ENCODE measurements at places on chromosomes 12 and 14. TPM values are rescaled to one million over a fixed set of nuclear protein-coding genes. Genes with fewer than 3 reads are reported as not detected.

DNA sequence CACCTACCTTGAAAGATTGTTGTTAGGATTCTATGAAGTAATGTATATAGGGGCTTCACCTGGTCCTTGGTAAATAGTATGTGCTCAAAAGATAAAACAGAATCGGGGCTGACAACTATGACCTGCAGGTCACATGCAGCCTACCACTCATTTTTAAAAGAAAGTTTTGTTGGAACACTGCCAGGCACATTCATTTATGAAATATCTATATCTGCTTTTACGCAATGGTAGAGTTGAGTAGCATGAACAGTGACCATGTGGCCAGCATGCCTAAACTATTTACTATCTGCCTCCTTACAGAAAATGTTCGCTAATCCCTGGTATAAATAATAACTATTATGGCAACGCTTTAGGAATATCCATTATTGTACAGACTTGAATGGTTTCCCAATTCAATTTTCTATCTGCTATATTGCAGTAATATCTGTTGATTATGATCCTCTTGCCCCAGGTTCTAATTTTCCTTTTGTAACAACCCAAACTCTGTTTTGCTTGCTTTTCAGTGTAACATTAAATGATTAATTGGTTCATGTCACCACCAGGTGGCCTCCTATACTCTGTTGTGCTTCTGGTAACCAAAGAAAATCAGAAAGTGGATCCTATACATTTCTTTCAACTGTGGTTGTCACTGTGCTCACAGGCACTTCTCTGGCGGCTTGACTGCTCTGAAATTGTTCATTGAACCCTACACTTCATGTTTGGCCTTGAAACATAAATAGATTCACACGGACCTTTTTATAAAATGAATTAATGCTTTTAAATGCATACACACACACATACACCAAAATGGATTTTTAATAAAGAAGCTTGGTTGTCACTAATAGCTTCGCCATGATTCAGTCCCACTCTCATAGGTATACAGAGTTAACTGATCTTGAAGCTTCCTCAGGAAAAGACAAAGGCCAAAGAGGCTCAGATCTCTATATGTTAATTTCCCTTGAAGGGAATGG, 227.7 kb upstream of the NPAS3 start:
- peaks cover 7% of the 10 kb centered on the region for H3K4me1 ChIP-seq
- H3K36me3 ChIP-seq = no peaks in the 10 kb centered on the region
- H3K4me3 ChIP-seq = no peak overlapping the region
- H3K27ac ChIP-seq = no peak overlapping the region

GRCh38 chr12:120200364-120200800, 529 bp downstream of the RPLP0 start:
- peak overlapping the region; percentile 92 for H3K4me3 ChIP-seq
- no peaks in the 10 kb centered on the region for H3K27me3 ChIP-seq
- no peak for DNase-seq

Gene FBRSL1
- total RNA-seq = 55.1 TPM

DNA sequence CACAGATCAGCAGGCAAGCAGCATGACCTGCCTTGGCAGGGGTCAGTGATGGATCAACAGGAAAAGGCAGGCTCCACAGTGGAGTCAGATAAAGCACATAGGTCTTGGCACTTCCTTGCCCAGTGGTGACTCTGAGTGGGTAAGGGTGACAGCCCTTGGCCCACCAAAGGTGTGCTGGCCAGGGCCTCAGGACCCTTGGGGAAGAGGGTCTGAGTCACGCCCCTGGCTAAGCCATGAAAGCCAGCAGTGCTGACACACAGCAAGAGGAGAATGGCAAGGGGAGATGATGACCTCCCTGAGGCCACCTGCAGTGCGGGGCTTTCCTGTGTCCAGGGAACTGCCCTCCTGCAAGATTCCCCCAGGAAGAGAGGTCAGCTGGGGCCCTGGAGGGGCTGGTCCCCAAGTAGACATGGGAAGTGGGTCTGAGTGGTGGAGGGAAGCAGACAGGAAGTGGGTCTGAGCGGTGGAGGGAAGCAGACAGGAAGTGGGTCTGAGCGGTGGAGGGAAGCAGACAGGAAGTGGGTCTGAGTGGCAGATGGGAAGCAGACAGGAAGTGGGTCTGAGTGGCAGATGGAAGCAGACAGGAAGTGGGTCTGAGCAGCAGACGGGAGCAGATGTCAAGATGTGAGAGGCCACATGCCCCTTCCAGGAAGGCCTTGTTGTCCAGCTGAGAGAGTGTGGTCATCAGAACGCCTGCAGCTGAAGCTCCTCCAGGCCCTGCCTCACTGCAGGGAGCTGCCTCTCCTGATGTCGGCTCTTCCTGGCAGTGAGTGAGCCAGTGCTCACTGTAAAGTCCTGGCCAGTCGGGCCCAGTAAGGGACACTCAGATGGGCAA, 34.8 kb downstream of the DIO3 start:
- H3K27me3 ChIP-seq = no peaks in the 10 kb centered on the region
- H3K36me3 ChIP-seq = no peaks in the 10 kb centered on the region
- DNase-seq = no peak
- H3K4me1 ChIP-seq = no peaks in the 10 kb centered on the region
- no peak overlapping the region for H3K4me3 ChIP-seq
- no peak overlapping the region for H3K27ac ChIP-seq

DNA sequence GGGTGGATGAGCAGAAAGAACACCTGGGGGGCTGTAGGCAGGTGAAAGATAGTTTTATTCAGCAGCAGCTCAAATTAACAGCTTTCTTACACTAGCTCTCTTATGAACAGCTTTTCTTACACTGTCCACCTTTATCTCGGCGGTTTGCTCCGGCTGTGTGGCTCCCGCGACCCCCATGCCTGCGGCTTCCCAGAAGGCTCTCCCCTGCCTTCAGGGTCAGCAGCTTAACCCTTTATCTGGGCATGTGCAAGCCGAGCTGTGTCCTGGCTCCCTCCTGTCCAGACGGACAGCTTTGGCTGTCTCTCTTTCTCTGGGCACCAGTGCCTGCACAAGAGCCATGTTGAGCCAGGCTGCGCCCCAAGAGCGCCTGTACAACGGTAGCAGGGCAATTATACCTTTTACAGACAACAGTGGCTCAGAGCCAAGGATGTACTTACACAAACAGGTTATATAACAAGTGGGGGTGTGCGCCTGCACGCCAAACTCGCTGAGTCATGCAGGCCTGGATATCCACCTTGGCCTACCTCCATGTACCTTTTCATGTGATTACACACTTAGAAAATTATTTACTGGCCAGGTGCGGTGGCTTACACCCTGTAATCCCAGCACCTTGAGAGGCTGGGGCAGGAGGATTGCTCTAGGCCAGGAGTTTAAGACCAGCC, 28.5 kb upstream of the KLHL42 start:
- H3K36me3 ChIP-seq = peaks cover 2% of the 10 kb centered on the region
- no peak overlapping the region for H3K4me3 ChIP-seq
- no peak for DNase-seq
- H3K27ac ChIP-seq = no peak overlapping the region

Gene PLEKHD1
- not detected for total RNA-seq

DNA sequence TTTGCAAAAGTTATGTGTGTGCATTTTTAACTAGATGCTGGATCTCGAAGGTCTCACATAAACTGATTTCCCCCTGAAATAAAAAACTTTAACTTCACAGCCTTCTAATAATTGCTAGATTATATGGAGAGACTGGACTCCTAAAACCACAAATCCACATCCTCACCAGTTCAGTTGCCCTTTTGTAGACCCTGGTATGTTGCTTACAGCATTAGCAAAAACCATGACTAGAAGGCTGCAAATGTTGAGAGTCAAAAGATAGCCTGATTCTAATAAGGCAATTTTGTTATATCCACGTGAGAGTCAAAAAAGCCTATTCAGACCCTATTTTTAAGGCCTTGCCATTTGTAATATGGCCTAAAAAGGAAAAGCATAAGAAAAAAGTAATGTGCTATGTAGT, 37.4 kb downstream of the RASSF8 start:
- no peak overlapping the region for H3K4me3 ChIP-seq
- H3K27me3 ChIP-seq = no peaks in the 10 kb centered on the region
- no peaks in the 10 kb centered on the region for H3K4me1 ChIP-seq
- no peaks in the 10 kb centered on the region for H3K36me3 ChIP-seq

DNA sequence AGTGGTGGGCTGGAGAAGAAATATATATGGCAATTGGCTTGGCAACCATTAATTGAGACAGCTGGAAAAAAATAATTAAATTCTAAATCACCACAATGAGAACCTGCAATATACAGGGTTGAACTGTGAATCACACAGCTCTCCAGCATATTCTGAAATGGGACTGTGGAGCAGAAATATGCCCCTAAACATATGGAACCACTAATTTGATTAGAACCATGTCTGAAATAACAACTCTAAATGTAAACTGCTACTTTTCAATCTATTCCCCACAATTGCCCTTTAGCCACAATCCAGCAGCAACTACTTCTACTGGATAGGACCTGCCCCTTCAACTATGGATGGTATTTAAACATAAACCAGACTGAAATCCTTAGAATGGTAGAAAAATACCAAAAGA, 330.4 kb downstream of the TRHDE start:
- no peaks in the 10 kb centered on the region for H3K4me1 ChIP-seq
- no peak overlapping the region for H3K4me3 ChIP-seq
- no peaks in the 10 kb centered on the region for H3K27me3 ChIP-seq
- H3K36me3 ChIP-seq = no peaks in the 10 kb centered on the region

GRCh38 chr14:103772078-103772712, 56.6 kb downstream of the ZFYVE21 start:
- H3K27me3 ChIP-seq = no peaks in the 10 kb centered on the region
- H3K27ac ChIP-seq = no peak overlapping the region
- no peaks in the 10 kb centered on the region for H3K36me3 ChIP-seq
- H3K4me1 ChIP-seq = no peaks in the 10 kb centered on the region
- no peak overlapping the region for H3K4me3 ChIP-seq
- DNase-seq = no peak

GRCh38 chr12:116372815-116373214, 95.3 kb upstream of the MED13L start:
- no peak overlapping the region for H3K4me3 ChIP-seq
- no peak overlapping the region for H3K27ac ChIP-seq
- H3K36me3 ChIP-seq = no peaks in the 10 kb centered on the region
- DNase-seq = no peak
- no peaks in the 10 kb centered on the region for H3K4me1 ChIP-seq

GRCh38 chr14:100398044-100398443, 74.9 kb downstream of the SLC25A47 start:
- H3K4me3 ChIP-seq = no peak overlapping the region
- no peak overlapping the region for H3K27ac ChIP-seq
- peaks cover 2% of the 10 kb centered on the region for H3K4me1 ChIP-seq

Gene TC2N
- total RNA-seq = 1.4 TPM

- no peaks in the 10 kb centered on the region for H3K27me3 ChIP-seq
- H3K36me3 ChIP-seq = no peaks in the 10 kb centered on the region
- H3K4me1 ChIP-seq = no peaks in the 10 kb centered on the region
- no peak for DNase-seq
- H3K27ac ChIP-seq = no peak overlapping the region
- no peak overlapping the region for H3K4me3 ChIP-seq
These were observed 194.4 kb upstream of the CCDC196 start for GRCh38 chr14:66291756-66292155.

Gene FAM181A
- not detected for total RNA-seq

DNA sequence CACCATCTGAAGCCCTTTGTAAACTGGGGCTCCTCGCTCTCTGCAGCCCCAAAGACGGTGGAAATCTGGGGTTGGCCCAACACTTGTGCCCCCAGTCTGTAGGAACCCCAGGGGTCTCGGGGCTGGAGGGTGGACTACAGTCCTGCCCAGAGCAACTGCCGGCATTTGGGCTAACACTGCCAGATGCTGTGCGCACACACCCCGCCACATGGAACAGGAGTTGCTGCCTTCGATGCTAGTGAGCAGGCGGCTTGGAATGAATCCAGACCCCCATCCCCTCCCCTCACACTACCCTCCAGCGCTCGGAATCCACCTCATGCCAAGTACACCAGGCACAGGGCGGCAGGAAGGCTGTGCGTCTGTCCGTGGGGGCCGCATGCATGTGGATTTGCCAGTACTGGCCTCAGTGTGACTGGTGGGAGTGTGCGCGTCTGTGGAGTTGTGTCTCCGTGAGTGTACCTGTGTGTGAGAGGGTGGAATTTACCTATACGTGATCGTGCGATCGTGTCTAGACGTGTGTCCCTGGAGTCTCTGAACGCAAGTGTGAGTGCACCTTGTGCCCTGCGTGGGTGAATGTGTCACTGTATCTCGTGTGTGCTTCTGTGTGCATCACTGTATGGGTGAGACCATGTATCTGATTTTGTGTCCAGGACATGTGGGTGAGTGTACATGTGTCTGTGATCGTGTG, 5.1 kb downstream of the LHX5 start:
- peaks cover 24% of the 10 kb centered on the region for H3K27me3 ChIP-seq
- H3K4me1 ChIP-seq = no peaks in the 10 kb centered on the region
- no peak overlapping the region for H3K4me3 ChIP-seq
- H3K27ac ChIP-seq = no peak overlapping the region
- no peaks in the 10 kb centered on the region for H3K36me3 ChIP-seq
- DNase-seq = no peak

Gene MMAB
- 59.3 TPM for total RNA-seq

Gene HOXC10
- not detected for total RNA-seq

GRCh38 chr14:54594537-54594936, 27.6 kb downstream of the SAMD4A start:
- no peak overlapping the region for H3K4me3 ChIP-seq
- no peak overlapping the region for H3K27ac ChIP-seq
- H3K4me1 ChIP-seq = no peaks in the 10 kb centered on the region
- DNase-seq = no peak
- no peaks in the 10 kb centered on the region for H3K36me3 ChIP-seq

GRCh38 chr14:89013098-89013504, 188.7 kb downstream of the TTC8 start:
- no peak overlapping the region for H3K27ac ChIP-seq
- no peaks in the 10 kb centered on the region for H3K4me1 ChIP-seq
- no peaks in the 10 kb centered on the region for H3K27me3 ChIP-seq

- 0 out of 2 replicates have a peak overlapping the region, but pooled peaks have one; percentile 14 for H3K4me3 ChIP-seq
- H3K4me1 ChIP-seq = peaks cover 16% of the 10 kb centered on the region
- H3K27ac ChIP-seq = peak overlapping the region; percentile 20
- H3K36me3 ChIP-seq = no peaks in the 10 kb centered on the region
- peak; percentile 77 for DNase-seq
These were observed 7.5 kb downstream of the KLRG1 start for GRCh38 chr12:8996682-8997405.

Gene KLRC2
- 0.43 TPM for total RNA-seq

Gene DIO3
- not detected for total RNA-seq

Gene ZDHHC22
- not detected for total RNA-seq

Gene TMEM30B
- total RNA-seq = 0.10 TPM

GRCh38 chr12:28611449-28611848, 421.2 kb downstream of the CCDC91 start:
- no peak for DNase-seq
- H3K27me3 ChIP-seq = no peaks in the 10 kb centered on the region
- H3K27ac ChIP-seq = no peak overlapping the region
- no peak overlapping the region for H3K4me3 ChIP-seq

DNA sequence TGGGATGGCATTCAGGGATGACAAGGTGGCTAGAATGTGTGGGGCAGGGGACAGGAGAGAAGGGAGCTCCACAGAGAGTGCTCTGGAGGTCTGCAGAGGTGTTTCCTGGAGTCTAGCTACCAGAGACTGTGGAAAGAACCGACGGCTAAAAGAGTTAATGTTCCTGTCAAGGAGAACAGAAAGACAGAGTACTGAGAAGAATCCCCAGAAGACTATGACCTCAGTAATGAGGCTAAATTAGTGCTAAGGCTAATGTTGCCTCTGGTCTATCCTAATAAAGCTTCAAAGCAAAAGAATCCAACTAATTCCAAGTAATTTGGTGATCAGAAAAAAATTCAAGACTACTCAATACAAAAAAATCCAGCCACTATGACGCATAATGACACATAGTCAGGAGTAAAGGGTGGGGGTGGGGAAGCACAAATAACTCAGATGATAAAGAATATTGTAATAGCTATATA, 44.7 kb downstream of the FERMT2 start:
- no peaks in the 10 kb centered on the region for H3K4me1 ChIP-seq
- no peak for DNase-seq
- no peaks in the 10 kb centered on the region for H3K27me3 ChIP-seq
- no peaks in the 10 kb centered on the region for H3K36me3 ChIP-seq
- H3K27ac ChIP-seq = no peak overlapping the region

Measured in GM12878 (cell line).